ENCODE measurements at places on chromosomes 5 and 9.

- DNase-seq: no peak
Observed at GRCh38 chr9:126459126-126459525, 132.5 kb downstream of the MVB12B start.

- DNase-seq: no peak
Observed at GRCh38 chr9:112011051-112011620, 114.5 kb downstream of the UGCG start.

DNA sequence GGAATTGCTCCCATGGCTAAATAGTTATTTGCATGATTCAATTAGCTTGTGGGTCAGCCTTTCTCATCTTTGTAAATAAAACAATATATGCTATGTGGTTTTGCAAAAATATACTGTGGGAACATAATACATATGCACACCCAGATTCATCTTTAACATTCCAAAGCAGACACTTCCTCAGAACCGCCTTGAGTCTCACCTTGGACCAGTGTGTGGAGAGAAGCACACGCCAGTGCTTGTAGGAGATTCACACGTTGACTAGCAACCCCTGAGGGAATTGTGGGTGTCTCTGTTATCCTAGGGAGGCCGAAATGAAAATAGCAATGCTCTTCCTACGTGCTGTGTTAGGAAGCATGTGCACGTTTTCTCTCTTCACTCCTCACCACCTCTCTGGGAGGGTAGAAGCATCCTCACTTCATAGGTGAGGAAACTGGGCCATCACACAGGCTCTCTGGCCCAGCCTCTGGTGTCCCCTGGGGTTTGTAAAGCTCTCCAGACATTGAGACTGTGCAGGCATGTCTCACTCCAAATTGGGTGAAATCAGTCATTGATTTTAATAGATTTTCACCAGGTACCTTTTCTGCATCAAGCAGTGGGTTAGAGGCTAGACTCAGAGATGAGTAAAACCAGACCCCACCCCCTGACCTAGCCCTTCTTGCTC is 221.7 kb downstream of the PBX3 start:
- DNase-seq: no peak

GRCh38 chr5:131277875-131278740 is 14.3 kb downstream of the CDC42SE2 start:
- DNase-seq: no peak

- DNase-seq: no peak
Observed at GRCh38 chr5:76334574-76334973, 68.5 kb upstream of the IQGAP2 start.

- DNase-seq: no peak
Observed at GRCh38 chr9:109272745-109273144, 48.1 kb downstream of the EPB41L4B start.

DNA sequence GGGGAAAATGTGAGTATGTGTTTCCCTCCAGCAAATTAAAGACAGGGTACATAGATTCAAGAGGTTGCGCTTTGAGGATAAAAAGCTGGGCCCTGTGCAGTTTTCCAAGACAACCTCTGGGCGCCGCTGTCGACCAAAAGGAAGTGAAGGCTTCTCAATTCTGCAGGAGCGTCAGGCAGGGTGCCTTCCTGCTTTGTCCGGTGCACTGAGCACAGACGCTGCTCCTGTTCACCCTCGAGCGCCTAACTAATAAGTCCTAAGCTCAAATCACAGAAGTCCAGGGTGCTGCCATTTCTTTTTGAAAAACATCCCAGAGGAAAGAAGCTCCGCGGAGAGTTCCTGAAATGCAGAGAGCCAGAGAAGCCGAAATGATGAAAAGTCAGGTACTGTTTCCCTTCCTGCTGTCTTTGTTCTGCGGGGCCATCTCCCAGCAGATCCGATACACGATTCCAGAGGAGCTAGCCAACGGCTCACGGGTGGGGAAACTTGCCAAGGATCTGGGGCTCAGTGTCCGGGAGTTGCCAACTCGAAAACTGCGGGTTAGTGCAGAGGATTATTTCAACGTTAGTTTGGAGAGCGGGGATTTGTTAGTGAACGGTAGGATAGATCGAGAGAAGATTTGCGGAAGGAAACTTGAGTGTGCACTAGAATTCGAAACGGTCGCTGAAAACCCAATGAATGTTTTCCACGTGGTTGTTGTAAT is at the start of gene PCDHGB1:
TSS of gene PCDHGB1 (plus strand) at position 183 of the 703 bp plus-strand sequence. CDS start at position 345, 162 bp downstream.
- DNase-seq: no peak

GRCh38 chr5:172325452-172325851 is 41.9 kb upstream of the UBTD2 start:
- no peak for DNase-seq

- DNase-seq: no peak
Observed at GRCh38 chr5:7857926-7858632, 7.1 kb upstream of the CFAP90 start.

- DNase-seq: no peak
Observed at GRCh38 chr5:65068410-65068809, 299.7 kb downstream of the CWC27 start.

DNA sequence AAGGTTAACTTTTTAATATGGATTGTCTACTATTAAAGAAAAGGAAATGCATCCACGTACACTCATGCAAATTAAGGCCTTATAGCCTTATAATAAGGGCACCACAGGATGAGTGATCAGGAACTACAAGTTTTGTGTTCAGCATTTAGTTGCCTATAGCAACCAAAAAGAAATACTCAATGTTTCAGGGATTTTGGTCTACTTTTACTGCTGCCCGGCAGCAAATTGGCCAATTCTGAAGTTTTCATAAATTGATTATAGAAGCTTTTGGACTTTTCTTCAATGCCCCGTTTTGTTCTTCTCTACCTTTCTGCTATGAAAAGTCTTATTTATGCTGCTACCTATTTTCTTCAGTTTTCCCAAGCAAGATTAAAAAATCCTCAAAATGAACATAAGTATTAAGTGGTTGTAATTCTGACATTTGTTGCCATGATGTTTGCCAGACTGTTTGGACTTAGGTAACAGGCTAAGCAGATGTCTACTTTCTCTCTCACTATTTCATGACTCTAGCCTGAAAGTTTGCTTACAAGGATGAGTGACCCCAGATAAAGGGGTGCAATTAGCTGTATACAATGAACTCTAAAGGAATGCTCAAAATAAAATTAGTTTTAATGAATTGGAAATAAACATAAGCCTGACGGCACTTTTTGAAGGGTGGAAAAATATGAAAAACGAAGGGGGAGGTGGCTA is 391.5 kb upstream of the DAB2 start:
- no peak for DNase-seq

DNA sequence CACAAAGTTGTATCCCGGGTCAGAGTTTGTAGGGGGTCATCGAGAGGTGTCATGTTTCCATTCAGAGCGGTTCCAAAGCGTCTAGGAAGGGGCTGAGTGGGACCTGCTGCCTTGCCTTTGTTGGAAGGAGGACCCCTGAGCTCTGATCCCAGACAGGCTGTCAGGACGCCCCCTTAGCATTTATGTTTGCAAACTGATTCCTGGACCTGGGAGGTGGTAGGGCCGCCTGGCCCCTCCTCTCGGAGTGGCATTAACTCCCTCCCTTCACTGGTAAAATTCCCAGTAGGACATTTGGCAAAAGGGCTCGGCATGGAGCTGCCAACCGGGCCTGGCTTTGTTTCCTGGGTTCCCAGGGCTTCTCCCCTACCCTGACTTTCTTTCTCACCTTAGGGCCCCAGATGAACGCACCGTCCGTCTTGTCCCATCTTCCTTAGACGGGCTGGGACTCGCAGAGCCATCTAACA is 2.5 kb downstream of the JADE2 start:
- no peak for DNase-seq

- no peak for DNase-seq
Observed at GRCh38 chr9:123360161-123361085, 4.4 kb downstream of the CRB2 start.

DNA sequence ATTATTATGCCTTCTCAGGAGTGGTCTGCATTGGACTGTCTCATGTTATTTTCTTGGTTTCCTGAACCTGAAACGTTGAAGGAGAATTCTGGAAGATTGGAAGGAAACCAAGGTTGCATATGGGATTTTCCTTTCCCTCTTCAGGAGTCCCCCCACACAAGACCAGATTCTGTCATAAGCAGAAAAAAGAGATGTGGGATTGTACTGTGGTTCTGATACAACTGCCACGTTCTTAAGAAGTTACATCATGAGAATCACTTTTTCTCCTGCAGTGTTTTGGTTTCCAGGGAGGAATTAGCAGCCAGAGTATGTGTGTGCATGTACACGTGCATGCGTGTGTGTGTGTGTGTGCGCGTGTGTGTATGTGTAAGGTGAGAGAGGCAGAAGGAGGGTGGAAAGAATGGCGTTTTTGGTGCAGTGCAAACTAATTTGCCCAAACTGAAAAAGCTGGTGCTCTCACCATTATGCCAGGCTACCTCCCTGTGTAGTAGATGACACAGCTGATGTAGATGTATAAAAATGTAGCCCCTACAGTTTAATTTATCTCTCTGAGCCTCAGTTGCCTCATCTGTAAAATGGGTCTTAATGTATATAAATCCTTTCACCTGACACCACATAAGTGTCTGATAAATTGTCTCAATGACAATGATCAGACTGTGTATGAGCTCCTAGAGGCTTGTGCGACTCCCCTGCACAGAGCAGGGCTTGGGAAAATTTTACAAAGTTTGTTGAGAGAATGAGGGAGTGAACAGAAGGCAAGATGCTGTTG is 38.6 kb downstream of the RALGPS1 start:
- DNase-seq: no peak

- DNase-seq: no peak
Observed at GRCh38 chr5:111069839-111070238, 1.7 kb upstream of the TSLP start.

- no peak for DNase-seq
Observed at GRCh38 chr9:84146893-84147710, 166.5 kb downstream of the RMI1 start.

DNA sequence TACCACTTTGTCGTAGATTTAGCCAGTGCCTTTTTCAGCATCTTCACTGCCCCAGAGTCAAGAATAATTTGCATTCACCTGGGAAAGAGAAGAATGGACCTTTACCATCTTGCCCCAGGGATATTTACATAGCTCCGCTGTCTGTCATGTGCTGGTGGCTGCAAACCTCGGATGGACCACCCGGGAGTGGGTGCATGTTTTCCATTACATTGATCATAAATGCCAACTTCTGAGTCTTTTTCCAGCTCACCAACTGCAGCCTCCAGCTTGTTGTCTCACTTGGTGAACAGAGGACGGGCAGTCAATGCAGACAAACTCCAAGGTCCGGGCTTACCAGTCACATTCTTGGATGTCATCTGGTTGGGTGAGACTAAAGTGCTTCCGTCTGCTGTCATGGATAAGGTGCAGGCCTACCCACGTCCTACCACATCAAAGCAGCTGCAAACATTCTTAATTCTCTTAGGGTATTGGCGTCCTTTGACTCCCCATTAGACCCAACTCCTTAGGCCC is 155.8 kb upstream of the APC start:
- no peak for DNase-seq

GRCh38 chr9:73264631-73265030 is 113.0 kb downstream of the ANXA1 start:
- no peak for DNase-seq

DNA sequence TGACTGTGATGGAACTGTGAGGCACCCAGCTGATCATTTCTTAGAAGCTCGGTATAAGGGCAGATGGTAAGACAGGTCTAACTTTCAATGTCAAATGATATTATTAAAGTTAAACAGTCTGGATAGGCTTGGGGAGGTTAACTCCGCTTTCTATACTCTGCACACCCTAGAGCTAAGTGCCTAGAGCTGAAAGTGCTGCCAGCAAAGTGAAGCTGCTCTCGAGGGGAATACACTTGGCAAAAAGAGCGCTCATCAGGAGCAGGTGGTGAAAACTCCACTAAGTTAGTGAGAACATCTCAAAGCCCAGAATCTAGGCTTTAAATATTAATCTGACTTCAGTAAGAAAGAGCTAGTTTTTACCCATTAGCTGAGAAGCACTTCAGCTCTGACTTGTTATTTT is 349.6 kb upstream of the SLC30A5 start:
- DNase-seq: no peak
